ENCODE measurements at places on chromosomes 13 and 19.

- no peak for DNase-seq
These were observed 193.0 kb upstream of the NBEA start for GRCh38 chr13:34749046-34749445.

GRCh38 chr19:2615782-2616181 is 86.7 kb downstream of the GNG7 start:
- no peak for DNase-seq

- no peak for DNase-seq
These were observed 1664.0 kb downstream of the EFNB2 start for GRCh38 chr13:104871456-104871855.

DNA sequence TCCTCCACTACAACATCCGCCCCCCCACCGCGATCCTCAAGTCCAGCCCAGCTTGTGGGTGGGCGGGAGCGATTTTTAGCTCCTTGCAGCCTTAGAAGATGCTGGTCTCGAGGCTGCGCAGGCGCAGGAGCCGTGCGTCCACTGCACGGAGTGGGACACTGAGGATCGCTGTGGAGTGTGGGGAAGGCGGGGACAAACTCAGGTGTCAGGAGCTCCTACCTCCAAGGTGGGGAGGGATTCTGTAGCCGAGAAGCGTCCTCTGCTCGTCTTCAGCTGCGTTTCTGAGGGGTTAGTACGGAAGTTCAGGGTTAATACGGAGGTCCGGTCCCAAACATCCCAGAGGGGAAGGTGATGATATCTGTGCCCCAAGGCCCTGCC is at the start of gene RTBDN:
TSS of gene RTBDN (minus strand) at position 14 of the 378 bp plus-strand sequence. CDS start 4,600 bp downstream, outside the sequence.
- no peak for DNase-seq

DNA sequence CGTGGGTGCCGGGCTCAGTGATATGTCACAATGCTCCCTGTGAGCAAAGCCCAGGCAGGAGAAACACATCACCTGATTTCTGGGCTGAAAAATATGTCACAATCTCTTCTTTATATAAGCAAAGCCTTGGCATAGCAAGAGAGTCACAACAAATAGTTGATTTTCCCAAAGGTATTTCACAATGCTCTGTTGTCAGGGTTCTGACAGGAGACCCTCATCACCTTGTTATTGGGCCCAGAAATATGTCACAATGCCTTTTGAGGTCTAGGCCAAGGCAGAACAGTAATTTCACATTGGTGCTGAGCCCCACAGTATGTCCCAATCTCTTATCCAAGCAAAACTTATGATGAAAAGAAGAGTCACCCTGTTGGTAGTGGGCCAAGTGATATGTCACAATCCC is 125.7 kb downstream of the ZNF675 start:
- DNase-seq = no peak

- no peak for DNase-seq
These were observed 119.6 kb downstream of the RFC3 start for GRCh38 chr13:33937373-33938098.

GRCh38 chr13:48902368-48902767 is 73.3 kb upstream of the FNDC3A start:
- DNase-seq = no peak
